A549 treated with Mapracorat at 1 μM for 4 hours (cell line): ENCODE measurements at places on chromosomes 2 and 18. TPM values are rescaled to one million over a fixed set of nuclear protein-coding genes. Genes with fewer than 3 reads are reported as not detected.

Gene MORN2
- 37.6 to 44.6 TPM (median 42.1 TPM) in 5 replicates for total RNA-seq

Gene VIT
- total RNA-seq, result not detected in 5 replicates

Gene GALNT5
- 2.0 to 2.2 TPM (median 2.1 TPM) in 5 replicates for total RNA-seq

Gene ZNF385B
- total RNA-seq, result not detected in 5 replicates

Gene C2orf81
- total RNA-seq, result 2.4 to 3.7 TPM (median 2.6 TPM) in 5 replicates

Gene NAT8
- total RNA-seq, result not detected in 5 replicates

Gene IL1B
- total RNA-seq, result 0.13 to 0.17 TPM (median 0.14 TPM) in 4 of 5 replicates, not detected in the other

Gene LRRC30
- total RNA-seq, result not detected in 5 replicates

Gene PARD3B
- 0.62 to 1.1 TPM (median 1.0 TPM) in 5 replicates for total RNA-seq

Gene CXCR4
- 0.21 to 0.76 TPM (median 0.52 TPM) in 5 replicates for total RNA-seq

Gene SMYD1
- total RNA-seq, result not detected in 5 replicates

Gene SCN7A
- not detected in 5 replicates for total RNA-seq

Gene UGT1A3
- total RNA-seq, result 0.10 to 0.31 TPM (median 0.26 TPM) in 3 of 5 replicates, not detected in the others

Gene KYNU
- 238 to 285 TPM (median 251 TPM) in 5 replicates for total RNA-seq

Gene CROCC2
- not detected in 5 replicates for total RNA-seq

Gene ITPRIPL1
- not detected in 5 replicates for total RNA-seq

Gene MROH2A
- 0.12 to 0.26 TPM (median 0.18 TPM) in 4 of 5 replicates, not detected in the other for total RNA-seq

Gene PDCD1
- total RNA-seq, result not detected in 5 replicates

Gene MRPS9
- 28.8 to 34.6 TPM (median 32.1 TPM) in 5 replicates for total RNA-seq

Gene LIMS1
- 35.7 to 70.0 TPM (median 56.7 TPM) in 5 replicates for total RNA-seq

Gene RAX
- total RNA-seq, result not detected in 5 replicates

Gene BCS1L
- 40.0 to 53.1 TPM (median 43.5 TPM) in 5 replicates for total RNA-seq

Gene HOXD9
- total RNA-seq, result 1.1 to 1.8 TPM (median 1.6 TPM) in 5 replicates

Gene LCT
- total RNA-seq, result 0.05 to 0.06 TPM in 2 of 5 replicates, not detected in the others

Gene HOXD8
- 4.6 to 6.0 TPM (median 5.6 TPM) in 5 replicates for total RNA-seq

Gene LIPG
- 0.16 to 0.41 TPM (median 0.21 TPM) in 5 replicates for total RNA-seq

Gene FBXO15
- 0.41 to 1.0 TPM (median 0.66 TPM) in 5 replicates for total RNA-seq

Gene IL36A
- not detected in 5 replicates for total RNA-seq

Gene ADCYAP1
- not detected in 5 replicates for total RNA-seq

Gene G6PC2
- total RNA-seq, result not detected in 5 replicates

Gene HNMT
- total RNA-seq, result 0.53 to 1.4 TPM (median 0.71 TPM) in 5 replicates

Gene B3GNT7
- 1.8 to 2.8 TPM (median 2.4 TPM) in 5 replicates for total RNA-seq

Gene TOGARAM2
- 0.06 to 0.52 TPM (median 0.24 TPM) in 5 replicates for total RNA-seq

Gene CRYBA2
- total RNA-seq, result not detected in 5 replicates

Gene RAB6C
- not detected in 5 replicates for total RNA-seq

Gene SPR
- total RNA-seq, result 90.2 to 141 TPM (median 126 TPM) in 5 replicates

Gene CHN1
- total RNA-seq, result 17.3 to 20.8 TPM (median 18.9 TPM) in 5 replicates

Gene NTSR2
- total RNA-seq, result 0.10 to 0.17 TPM in 2 of 5 replicates, not detected in the others

Gene REG3G
- total RNA-seq, result not detected in 5 replicates

Gene CFAP65
- total RNA-seq, result 0.12 to 0.48 TPM (median 0.29 TPM) in 5 replicates
